Cortex of kidney (tissue), 1 donor: ENCODE measurements at places on chromosomes 2 and 18.

DNA sequence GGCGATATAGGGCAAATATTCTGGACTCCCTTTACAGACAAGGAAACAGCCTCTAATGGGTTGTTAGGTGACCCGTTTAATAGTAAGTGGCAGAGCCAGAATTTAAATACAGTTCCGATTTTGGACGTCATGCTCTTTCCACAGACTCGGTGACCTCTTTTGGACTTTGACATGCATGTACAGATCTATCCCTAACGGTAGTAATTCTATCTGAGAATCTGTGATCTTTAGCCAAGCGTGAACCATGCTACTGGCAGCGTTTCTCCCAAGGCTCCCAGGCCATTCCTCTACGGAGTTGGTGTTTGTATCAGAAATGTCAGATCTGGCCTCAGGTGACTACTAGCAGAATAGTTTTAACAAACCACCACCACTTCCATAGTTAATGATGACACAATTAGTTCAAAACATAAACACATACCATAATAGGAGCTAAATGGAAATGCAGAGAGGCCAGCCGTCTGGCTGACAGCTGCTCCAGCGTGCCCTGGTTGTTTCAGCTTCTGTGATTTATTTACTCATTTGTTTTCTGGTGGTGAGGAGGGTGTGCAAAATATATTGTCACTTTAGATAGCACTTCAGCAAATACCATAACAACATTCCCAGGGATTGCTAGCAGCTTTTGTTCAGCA is 304.6 kb upstream of the LYPD1 start:
- DNase-seq: no peak

DNA sequence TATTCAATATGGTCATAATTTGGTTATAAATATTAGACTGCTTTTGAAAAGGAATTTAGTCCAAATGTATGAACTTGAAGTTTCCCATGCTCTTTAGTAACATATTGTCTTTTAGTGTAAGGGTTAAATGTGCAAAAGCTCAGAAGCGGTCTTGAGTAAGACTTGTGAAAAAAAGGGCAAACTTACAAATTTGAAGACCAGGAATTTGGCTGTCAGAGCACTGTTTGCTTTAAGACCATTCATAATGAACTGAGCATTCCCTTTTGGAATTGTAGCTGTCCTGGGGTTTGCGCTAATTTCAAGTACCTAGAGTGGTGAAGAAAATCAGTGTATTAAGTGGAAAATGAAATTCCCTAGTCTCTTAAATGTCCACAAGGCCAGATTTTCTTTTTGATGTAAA is 6.9 kb upstream of the ZEB2 start:
- DNase-seq: no peak

DNA sequence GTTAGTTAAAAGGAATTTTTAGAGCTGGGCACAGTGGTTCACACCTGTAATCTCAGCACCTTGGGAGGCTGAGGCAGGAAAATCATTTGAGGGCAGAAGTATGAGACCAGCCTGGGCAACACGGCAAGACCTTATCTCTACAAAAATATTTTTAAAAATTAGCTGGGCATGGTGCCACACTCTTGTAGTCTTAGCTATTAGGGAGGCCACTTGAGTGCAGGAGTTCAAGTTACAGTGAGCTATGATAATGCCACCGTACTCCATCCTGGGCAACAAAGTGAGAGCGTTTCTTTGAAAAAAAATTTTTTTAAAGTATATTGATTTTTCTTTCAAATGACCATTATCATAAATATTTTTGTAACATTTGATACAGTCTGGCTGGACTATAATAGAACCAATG is 93.6 kb upstream of the FAM117B start:
- DNase-seq: no peak

DNA sequence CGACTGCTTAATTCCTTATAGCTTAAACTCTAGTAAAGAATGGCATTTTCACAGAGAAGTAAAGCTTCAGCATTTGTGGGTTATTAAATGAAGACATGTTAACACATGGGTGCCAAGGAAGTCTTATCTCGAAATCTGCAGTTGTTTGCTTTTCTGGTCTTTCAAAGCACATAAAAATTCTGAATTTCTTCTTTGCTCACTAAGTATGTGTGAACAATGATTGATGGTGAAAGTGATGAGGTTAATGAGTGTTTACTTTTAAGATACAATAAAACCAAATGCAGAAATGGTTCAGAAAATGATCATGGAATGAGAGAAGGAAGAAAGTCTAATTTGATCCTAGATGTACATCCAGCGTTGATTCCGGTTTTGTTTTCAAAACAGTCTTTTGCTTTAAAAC is 234.6 kb upstream of the RAB12 start:
- no peak for DNase-seq

- DNase-seq: no peak
Measured at GRCh38 chr2:127575185-127575765, 39.8 kb downstream of the MYO7B start.

DNA sequence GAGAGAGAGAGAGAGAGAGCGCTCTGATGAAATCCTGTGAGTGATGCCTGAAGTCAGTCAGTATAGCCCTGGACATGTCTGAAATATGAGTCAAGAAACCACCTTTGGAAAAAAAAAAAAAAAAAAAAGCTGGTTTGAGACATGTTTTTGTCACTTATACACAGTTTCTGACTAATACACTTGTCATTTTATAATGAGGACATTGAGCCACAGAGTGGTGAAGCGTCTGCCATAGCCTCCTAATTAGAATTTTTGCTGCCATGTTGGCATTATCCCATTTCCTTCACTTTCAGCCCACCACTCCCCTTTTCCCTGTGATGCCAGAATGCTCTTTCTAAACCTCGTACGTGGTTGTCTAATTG is 15.7 kb upstream of the MYO3B start:
- no peak for DNase-seq

- no peak for DNase-seq
Measured at GRCh38 chr2:98607741-98608115, 584 bp downstream of the COA5 start.

DNA sequence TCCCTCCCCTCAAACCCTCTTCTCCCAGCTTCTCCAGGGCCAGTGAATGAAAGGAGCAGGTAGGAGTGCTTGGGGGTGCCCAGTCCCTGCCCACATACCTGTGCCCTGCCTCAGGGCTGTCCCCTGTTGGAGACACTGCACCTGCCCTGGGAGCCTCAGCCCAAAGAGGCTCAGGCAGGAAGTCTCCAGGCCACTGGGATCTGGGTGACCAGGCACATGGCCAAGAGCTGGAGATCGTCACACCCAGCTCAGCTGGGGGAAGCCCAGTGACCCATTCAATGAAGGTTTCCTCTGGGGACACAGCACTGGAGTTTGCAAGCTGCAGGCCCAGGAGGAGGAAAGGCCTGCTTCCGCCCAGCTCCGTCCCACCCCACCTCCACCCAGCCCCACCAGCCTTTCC is 156.4 kb downstream of the ZFP36L2 start:
- no peak for DNase-seq
